GM04504 (cell line): ENCODE measurements at places on chromosomes 3 and 15.

DNA sequence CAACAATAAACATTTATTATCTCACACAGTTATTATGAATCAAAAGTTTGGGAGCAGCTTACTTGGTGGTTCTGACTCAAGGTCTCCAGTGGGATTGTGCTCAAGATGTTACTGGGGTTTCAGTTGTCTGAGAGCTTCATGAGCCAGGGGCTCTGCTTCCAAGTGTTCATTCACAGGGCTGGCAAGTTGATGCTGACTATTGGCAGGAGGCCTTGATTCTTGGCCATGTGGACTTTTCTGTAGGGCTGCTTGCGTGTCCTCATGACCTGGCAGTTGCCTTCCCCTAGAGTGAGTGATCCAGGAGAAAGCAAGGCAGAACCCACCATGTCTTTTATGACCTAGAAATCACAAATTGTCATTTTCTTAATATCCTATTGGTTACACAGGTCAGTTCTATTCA, 87.2 kb upstream of the TNFAIP8L3 start:
- DNase-seq = no peak

GRCh38 chr15:69509131-69509530, 56.5 kb downstream of the RPLP1 start:
- DNase-seq = no peak

DNA sequence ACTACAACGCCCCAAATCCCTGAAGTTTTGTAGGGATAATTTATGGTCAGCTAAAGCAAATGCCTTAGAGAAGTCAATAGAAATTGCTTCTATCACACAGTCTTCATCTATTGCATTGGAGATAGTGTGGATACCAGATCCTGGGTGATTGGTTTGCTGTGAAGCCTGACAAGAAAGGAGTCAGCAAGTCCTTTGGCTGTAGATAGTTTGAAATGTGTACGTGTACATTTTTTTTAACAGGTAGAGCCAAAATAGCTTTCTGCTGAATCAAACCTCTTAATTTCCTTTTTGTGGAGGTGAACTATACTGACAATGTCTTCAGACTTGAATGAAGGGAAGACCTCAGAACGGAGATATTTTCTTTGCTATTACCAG, 312.3 kb downstream of the ZBBX start:
- no peak for DNase-seq

- DNase-seq = no peak
These were observed 155.1 kb upstream of the CNTN4 start for GRCh38 chr3:1943395-1944118.

GRCh38 chr15:77862651-77863104, 214.8 kb downstream of the TBC1D2B start:
- no peak for DNase-seq

- DNase-seq = no peak
These were observed 59.7 kb downstream of the NOX5 start for GRCh38 chr15:69074001-69074842.

DNA sequence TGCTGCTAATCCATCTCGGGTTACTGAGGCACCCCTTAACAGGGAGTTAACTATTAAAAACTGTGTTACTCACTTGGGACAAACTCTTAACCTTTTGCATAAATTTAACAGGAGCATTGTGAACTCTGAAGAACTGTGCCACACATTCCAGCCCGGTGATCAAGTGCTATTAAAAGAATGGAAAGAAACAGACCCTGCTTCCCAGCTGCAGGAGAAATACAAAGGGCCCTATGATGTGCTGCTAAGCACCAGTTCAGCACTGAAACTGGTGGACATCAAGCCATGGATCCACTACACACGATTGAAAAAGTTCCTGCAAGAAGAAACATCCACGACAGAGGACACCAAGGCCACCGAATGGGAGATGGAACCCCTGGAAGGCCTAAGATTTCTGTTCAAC, 114.7 kb upstream of the PLCL2 start:
- DNase-seq = no peak

- no peak for DNase-seq
These were observed 526 bp downstream of the GPD1L start for GRCh38 chr3:32106929-32107362.

DNA sequence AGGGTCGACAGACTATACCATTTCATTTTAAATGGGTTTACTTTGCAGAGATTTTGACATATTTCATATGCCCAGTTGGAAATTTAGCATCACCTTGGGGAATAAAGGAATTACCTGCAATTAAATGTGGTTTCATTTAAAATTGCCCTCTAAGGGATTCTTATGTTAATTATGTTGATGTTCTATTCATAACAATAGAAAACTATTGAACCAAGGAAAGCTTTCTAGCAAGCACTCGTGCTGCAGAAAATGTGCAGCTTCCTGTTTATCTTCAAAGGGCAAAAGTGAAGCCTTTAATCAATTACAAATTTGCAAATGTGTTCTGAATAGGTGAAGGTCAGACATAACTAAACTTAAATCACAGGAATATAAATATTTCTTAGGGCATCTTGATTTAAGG, 352.1 kb downstream of the CHST2 start:
- DNase-seq = no peak

- DNase-seq = no peak
These were observed 43.2 kb upstream of the ZNF148 start for GRCh38 chr3:125418306-125418705.

- no peak for DNase-seq
These were observed 490 bp downstream of the TOMM70 start for GRCh38 chr3:100400419-100400779.

DNA sequence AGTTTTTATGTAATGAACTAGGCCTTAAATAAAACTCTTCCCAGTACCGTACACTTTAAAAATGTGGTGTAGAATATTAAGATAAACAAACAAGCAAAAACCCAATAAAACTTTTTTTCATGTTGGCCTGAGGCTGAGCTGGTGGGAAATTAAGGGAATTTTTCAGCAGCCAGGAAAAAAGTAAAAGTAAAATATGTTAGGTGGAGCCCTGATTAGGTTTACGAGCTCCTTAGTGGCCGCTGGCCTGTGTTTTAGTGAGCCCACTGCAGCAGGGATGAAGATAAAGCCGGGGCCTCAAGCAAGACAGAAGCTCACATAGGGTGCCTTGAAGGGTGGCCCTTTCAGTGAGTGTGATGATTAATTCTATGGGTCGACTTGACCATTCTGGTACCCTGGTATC, 16.1 kb upstream of the ARL14 start:
- no peak for DNase-seq

- no peak for DNase-seq
These were observed 46.8 kb upstream of the MYRIP start for GRCh38 chr3:39762537-39763070.

DNA sequence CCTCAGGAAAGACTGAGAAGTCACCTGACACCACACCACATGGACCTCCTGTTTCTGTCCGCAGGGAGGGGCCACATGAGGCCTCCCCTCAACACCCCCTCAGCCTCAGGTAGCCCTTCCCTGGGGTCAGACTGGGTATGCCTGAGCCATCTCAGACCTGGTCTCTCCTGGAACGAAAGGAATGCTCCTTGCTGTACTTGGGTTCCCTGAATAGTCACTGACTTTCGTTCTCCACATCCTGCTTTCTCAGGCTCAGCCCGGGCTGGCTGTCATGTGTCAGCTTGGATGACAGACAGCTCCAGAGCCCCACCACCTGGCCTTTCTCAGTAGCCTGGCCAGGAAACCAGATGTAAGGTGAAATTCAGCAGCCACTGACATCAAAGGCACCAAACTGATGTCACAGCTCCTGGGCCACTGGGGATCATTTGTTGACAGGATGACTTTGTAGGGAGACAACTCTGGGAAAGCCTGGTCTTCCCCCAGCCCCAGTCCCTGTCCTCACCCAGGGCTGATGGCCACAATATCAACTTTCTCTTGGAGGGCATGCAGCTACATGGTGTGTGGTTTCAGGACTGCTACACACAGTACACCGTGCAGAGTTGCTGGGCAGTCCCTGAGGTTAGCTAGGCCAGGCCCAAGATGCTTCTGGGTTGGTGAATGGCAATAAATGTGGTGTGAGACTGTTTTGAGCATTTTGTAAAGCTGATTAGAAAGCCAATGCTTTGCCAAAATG, 141.4 kb upstream of the MRPS22 start:
- no peak for DNase-seq

GRCh38 chr15:89429023-89429422, 67.4 kb downstream of the RHCG start:
- DNase-seq = no peak

DNA sequence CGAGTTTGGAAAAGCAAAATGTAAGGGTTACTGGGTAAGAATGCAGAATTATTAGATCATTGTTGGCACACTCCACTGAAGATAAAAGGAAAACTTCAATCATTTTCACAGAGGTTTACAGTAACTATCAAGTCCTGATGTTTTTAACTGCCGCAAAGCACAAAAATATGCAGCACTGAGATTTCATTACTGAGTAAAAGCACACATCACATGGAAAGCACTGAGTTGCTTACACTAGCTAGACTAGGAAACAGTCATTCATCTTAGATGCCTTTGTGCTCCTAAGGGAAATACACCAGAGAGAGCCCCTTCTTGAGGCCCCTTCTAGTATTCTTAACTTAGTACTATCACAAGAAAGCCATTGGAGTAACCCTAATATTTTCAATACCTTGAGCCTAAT, 11.8 kb upstream of the P2RY1 start:
- DNase-seq = no peak

- no peak for DNase-seq
These were observed 82.1 kb downstream of the MYO1E start for GRCh38 chr15:59290295-59291212.

DNA sequence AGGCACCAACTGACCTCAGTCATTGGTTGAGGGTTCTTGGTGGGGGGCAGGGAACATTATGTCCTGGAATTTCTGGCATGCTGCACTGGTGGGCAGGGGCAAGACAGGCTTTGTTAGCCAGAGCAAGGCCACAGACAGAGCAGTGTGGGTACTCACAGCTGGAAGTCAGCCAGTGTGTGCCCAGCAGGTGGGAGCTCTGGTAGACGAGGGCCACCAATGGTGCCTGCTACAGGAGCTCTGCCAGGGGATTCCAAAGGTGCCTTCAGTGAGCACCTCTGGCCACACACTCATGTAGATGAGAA, 31.3 kb downstream of the CYP8B1 start:
- no peak for DNase-seq

- peak; percentile 74 for DNase-seq
These were observed 43.8 kb upstream of the FBXL22 start for GRCh38 chr15:63553388-63553791.

- peak; percentile 40 for DNase-seq
These were observed 10.0 kb downstream of the POC1A start for GRCh38 chr3:52144034-52144795.

GRCh38 chr3:160124224-160124623, 101.0 kb upstream of the C3orf80 start:
- DNase-seq = no peak

DNA sequence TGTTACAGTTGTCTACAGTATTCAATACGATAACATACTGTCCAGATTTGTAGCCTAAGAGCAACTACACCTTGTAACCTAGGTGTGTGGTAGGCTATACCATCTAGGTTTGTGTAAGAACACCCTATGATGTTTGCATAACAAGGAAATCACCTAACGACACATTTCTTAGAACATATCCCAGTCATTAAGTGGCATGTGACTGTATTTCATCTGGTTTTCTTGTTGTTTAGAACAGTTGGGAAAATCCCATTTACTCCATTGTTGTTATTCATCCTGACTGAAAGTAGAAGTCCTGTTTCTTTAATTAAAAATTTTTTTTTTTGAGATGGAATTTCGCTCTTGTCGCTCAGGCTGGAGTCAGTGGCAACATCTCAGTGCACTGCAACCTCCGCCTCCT, 31.3 kb downstream of the LRRC28 start:
- DNase-seq = no peak

DNA sequence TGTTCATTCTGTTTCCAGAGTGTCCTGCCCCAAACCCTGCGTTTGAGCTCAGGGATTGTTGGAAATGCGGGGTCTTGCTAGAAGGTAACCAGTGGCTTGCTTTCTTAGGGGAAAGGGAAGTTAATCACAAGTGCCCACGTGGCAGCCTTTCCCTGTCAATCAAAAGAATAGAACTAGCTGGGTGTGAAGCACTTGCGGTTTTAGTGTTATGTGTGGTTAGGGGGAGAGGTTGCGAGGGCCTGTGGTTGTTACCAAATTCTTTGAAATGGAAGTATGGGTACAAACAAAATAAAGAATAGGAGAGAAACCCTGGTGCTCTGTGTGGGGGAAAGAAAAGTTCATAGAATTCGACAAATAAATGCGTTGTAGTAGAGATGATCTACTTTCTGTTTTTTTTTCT, 67.6 kb downstream of the FNDC3B start:
- DNase-seq = no peak

- no peak for DNase-seq
These were observed 174.1 kb upstream of the MCTP2 start for GRCh38 chr15:94057305-94057704.
